ENCODE measurements at places on chromosomes 4 and X.

DNA sequence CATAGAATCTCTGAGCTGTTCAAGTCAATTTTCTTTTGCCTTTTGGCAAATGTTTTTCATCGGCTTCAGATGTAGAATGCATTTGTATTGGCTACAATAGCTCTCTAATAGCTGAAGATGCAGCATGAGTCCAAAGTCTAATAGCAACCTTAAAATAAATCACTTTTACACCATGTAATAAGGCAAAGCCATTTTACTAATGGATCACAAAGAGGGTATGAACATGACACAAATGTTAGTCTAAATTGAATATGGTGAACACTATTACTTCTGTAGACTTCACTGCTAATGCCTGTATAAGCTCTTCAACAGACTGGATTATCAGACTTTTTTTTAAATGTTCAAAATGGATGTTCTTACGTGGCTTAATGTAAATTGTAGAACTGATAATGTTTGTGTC is 645.3 kb downstream of the TLL1 start:
- DNase-seq, result no peak

DNA sequence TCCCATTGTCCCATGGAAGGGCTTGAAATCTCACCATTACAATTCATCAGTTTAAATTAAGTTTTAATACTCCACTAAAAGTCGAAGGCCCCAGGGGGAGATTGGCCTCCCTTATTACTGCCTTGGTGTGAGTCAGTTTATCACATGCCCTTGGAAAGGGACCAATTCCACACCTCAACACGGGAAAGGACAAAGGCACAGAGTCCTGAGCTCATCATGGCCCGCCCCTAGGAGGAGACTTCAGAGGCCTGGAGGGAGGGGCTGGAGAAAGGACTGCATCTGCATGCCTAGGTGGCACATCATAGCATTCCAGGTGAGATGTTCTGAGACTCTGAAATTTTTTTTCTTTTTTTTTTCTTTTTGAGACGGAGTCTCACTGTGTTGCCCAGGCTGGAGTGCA is 2.8 kb upstream of the SEL1L3 start:
- DNase-seq, result peak; percentile 93

DNA sequence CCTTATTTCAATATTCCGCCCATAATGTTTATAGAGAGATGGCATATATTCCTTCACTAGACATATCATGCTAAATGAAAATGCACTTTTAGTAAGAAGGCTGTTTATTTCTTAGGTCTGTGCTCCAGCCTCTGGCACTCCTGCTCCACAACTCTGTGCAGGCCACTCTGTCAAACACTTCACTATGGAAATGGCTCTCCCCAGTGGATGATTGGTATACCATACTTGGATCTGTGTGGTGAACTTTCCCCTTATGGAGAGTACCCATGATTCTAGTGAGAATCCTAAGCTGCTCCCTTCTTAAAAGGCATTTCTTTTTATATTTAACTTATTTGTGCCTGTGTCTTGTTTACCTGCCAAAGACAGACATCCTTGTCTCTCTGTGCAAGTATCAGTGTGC is 480.1 kb upstream of the GALNT7 start:
- no peak for DNase-seq

DNA sequence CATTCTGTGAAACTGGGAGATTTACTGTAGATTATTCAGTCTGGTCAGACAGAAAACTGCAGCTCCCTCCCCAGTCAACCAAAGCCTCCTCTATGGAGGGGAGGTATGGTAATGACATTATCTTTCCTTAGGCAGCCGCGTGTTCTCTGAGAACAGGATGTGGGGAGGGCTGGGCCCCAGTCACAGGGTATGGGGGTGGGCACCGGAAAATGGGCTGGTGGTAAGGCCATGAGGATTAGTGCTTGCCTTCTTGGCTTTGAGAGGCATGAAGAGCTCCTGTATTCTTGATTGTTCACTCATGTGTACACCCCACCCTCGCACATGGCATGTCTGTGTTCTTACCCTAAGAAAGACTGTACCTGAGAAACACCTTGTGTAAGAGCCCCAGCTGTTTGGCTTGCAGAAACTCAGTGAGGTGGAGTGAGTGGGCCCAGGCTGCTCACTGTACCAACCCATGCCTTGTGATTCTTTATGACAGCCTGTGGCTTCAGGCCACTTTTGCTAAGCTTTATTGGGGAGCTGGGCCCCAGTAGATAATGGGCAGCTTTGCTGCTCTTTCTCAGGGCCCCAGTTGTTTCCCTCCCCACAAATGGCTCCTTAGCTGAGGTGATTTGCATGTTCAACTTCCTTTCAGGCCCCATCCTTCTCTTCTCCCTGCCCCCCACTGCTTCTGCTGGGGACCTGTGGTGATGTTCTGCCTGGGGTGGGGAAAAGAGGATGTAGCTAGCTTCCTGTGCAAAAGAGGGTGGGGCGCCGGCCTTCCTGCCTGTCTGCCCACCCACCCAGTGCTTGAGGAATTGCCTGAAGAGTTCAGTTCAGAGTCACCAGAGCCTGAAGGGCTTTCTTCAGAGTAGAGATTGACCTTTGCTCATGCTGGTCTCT is 30.7 kb downstream of the MSN start:
- DNase-seq, result no peak

- no peak for DNase-seq
These were observed 421.0 kb downstream of the ADAM29 start for GRCh38 chr4:175339100-175339707.

GRCh38 chrX:147602176-147602696 is 309.5 kb upstream of the FMR1 start:
- no peak for DNase-seq

DNA sequence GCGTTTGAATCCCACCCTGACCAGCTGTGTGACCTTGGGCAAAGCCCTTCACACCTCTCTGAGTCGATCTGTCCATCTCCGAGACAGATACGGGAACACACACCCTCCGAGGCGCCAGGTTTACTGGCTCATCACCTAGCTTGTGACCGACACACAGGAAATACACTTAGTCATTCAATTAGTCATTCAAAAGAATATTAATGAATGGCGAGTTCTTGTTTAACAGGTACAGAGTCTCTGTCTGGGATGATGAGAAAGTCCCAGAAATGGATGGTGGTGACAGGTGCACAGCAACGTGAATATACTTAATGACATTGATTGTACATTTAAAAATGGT is 80.6 kb downstream of the PPP2R2C start:
- peak; percentile 32 for DNase-seq

- DNase-seq, result no peak
These were observed 4.3 kb upstream of the HAUS7 start for GRCh38 chrX:153474718-153475117.

GRCh38 chrX:120299928-120300327 is 11.3 kb downstream of the TMEM255A start:
- DNase-seq, result no peak

DNA sequence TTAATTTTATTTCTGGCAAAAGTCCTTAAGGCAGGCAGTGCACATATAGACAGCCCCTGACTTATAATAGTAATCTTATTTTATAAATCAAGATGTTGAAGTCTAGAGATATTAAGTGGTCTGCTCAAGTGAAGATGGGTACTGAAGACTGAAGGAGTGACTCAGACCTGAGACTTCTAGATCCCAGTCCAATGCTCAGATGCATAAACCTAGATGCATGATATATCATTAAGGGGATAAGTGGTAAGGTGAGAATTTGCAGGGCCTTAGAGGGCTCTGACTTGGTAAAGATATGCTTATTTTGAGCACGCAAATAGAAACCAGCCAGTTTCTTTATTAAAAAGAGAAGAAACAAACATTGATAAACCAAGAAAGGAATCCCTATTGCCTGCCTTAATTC is 42.9 kb downstream of the SLC9A7 start:
- no peak for DNase-seq

Measured in keratinocyte (primary cell).